CD4-positive, alpha-beta memory T cell (primary cell): ENCODE measurements at places on chromosomes 3 and 15. TPM values are rescaled to one million over a fixed set of nuclear protein-coding genes. Genes with fewer than 3 reads are reported as not detected.
A peak's percentile ranks its signal among the peaks of the same experiment; 100 is the strongest.

Gene C2CD4A
- not detected for total RNA-seq

GRCh38 chr3:50299929-50300680 is 900 bp upstream of the HYAL3 start:
- no peaks in the 10 kb centered on the region for H3K27me3 ChIP-seq
- H3K36me3 ChIP-seq = no peaks in the 10 kb centered on the region
- H3K4me3 ChIP-seq = peak overlapping the region; percentile 64
- DNase-seq = no peak
- H3K4me1 ChIP-seq = peaks cover 25% of the 10 kb centered on the region

DNA sequence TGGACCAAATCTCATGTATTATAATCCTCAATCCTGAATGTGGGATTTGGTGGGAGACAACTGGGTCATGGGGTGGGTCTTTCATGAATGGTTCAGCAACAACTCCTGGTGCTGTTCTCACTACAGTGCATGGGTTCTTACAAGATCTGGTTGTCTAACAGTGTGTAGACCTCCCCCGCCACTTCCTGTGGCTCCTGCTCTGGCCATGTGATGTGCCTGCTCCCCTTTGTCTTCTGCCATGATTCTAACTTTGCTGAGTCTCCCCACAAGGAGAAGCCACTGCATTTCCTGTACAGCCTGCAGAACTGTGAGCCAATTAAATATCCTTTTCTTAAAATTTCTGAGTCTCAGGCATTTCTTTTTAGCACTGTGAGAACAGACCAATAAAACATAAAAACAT is 557.5 kb downstream of the GOLGA6L6 start:
- H3K4me1 ChIP-seq = no peaks in the 10 kb centered on the region
- no peak overlapping the region for H3K27ac ChIP-seq
- no peak for DNase-seq
- H3K36me3 ChIP-seq = no peaks in the 10 kb centered on the region
- no peaks in the 10 kb centered on the region for H3K27me3 ChIP-seq
- H3K4me3 ChIP-seq = no peak overlapping the region

- H3K27me3 ChIP-seq = no peaks in the 10 kb centered on the region
- no peak overlapping the region for H3K27ac ChIP-seq
- no peak overlapping the region for H3K4me3 ChIP-seq
- H3K36me3 ChIP-seq = no peaks in the 10 kb centered on the region
Observed at GRCh38 chr3:78814893-78815562, 952.8 kb downstream of the ROBO1 start.

DNA sequence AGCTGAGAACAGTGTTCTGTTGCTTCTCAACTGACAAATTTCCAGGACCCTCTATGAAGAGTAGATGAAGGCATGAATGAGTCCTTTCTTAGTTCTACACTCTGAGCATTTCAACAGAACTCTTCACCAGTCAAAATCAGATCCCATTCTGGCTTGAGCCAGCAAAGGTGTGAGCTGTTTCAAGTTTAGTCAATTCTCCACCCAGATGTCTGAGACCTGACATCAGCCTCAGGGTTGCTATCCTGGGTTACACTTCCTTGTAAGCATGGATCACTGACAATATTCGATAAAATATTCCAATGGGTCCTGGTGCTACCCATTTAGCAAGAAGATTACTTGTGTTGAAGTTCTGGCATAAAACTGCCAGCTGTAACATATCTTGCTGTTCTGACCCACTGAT is 97.6 kb upstream of the PPP2R3A start:
- no peak overlapping the region for H3K27ac ChIP-seq
- H3K4me3 ChIP-seq = no peak overlapping the region
- no peaks in the 10 kb centered on the region for H3K4me1 ChIP-seq
- H3K27me3 ChIP-seq = no peaks in the 10 kb centered on the region
- H3K36me3 ChIP-seq = no peaks in the 10 kb centered on the region

- H3K27ac ChIP-seq = no peak overlapping the region
- no peak overlapping the region for H3K4me3 ChIP-seq
- H3K27me3 ChIP-seq = no peaks in the 10 kb centered on the region
- no peak for DNase-seq
Observed at GRCh38 chr3:126676919-126677705, 22.2 kb upstream of the TXNRD3 start.
